ENCODE measurements at places on chromosomes 5 and 9. TPM values are rescaled to one million over a fixed set of nuclear protein-coding genes. Genes with fewer than 3 reads are reported as not detected.

TMEM252 gene
- total RNA-seq = not detected

TPM2 gene
- total RNA-seq = not detected

GRCh38 chr9:128246471-128246870, 29.3 kb downstream of the GOLGA2 start:
- peaks cover 20% of the 10 kb centered on the region for H3K4me1 ChIP-seq
- DNase-seq = no peak
- H3K27me3 ChIP-seq = no peaks in the 10 kb centered on the region
- no peaks in the 10 kb centered on the region for H3K36me3 ChIP-seq

DNA sequence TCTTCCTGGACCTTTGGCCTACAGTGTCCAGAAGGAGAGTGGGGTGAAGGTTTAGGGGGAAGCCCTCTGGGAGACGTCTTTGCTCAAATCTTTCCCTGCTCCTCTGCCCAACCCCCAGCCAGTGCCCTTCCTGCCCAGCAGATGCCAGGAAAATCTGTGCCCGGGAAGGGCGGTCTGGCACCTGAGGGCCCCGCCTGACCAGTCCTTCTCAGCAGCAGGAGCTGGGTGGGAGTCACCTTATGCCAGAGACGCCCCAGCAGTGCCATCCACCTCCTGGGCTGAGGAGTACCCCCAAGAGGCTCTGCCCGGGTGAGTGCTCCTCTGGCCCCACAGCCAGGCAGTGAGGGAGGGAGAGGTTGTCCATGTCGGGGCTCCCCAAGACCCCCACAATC, 14.9 kb upstream of the CERCAM start:
- no peak for DNase-seq
- H3K4me3 ChIP-seq = no peak overlapping the region
- H3K27ac ChIP-seq = no peak overlapping the region
- H3K36me3 ChIP-seq = no peaks in the 10 kb centered on the region
- no peaks in the 10 kb centered on the region for H3K27me3 ChIP-seq

GRCh38 chr9:15641291-15641690, 88.4 kb downstream of the CCDC171 start:
- H3K27ac ChIP-seq = no peak overlapping the region
- no peak for DNase-seq
- no peaks in the 10 kb centered on the region for H3K27me3 ChIP-seq
- no peak overlapping the region for H3K4me3 ChIP-seq
- no peaks in the 10 kb centered on the region for H3K4me1 ChIP-seq

- H3K27ac ChIP-seq = no peak overlapping the region
- H3K4me1 ChIP-seq = peaks cover 35% of the 10 kb centered on the region
- no peaks in the 10 kb centered on the region for H3K36me3 ChIP-seq
- H3K27me3 ChIP-seq = no peaks in the 10 kb centered on the region
- DNase-seq = no peak
Measured at GRCh38 chr9:125749951-125750626, 2.9 kb downstream of the PBX3 start.

- no peak for DNase-seq
- no peaks in the 10 kb centered on the region for H3K27me3 ChIP-seq
- H3K27ac ChIP-seq = no peak overlapping the region
- H3K4me3 ChIP-seq = no peak overlapping the region
- H3K4me1 ChIP-seq = peaks cover 6% of the 10 kb centered on the region
Measured at GRCh38 chr5:176570044-176570443, 20.9 kb downstream of the CDHR2 start.
